ENCODE measurements at places on chromosomes 16 and 17. TPM values are rescaled to one million over a fixed set of nuclear protein-coding genes. Genes with fewer than 3 reads are reported as not detected.
A peak's percentile ranks its signal among the peaks of the same experiment; 100 is the strongest.

ABCC12 gene
- not detected for total RNA-seq

PDILT gene
- total RNA-seq, result not detected

DNA sequence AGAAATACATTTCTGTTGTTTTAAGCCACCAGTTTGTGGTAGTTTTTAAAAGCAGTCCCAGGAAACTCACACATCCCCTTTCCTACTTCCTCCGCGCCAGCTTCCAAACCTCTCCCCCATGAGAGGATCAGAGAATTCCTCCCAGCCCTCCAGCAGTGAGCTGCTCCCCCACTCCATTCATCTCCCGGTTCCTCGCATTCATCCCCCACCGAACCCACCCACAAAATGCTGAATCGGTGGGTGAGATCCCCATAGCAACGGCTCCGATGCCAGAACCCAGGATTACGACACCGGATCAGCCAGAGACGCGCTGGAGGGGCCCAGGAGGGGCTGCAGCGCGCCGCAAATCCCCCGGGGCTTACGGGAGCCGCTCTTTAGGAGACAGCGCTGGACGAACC, 251.4 kb upstream of the RPL38 start:
- DNase-seq, result no peak

DNA sequence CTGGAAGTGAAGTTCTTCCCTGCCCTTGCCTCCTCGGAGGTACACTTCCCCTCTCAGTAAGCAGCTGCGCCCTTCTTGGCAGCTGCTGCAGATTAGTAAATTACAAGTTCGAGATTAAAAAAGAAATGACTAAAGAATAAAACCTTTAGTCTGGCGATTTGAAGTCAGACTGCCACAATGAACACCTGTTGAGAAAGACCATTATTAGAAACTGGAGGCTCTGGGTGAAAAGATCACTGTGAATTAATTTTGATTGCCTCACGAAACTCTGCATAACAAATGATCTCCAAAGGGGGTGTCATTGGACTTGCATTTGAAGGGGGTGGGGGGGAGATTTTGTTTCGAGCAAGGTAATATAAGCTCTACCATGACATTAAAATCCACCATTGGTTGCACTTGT, 39.3 kb downstream of the SALL1 start:
- DNase-seq, result no peak

GRCh38 chr16:6892966-6893365, 439.7 kb upstream of the RBFOX1 start:
- DNase-seq, result no peak

- no peak for DNase-seq
Measured at GRCh38 chr16:86069736-86070298, 170.9 kb downstream of the IRF8 start.

DNA sequence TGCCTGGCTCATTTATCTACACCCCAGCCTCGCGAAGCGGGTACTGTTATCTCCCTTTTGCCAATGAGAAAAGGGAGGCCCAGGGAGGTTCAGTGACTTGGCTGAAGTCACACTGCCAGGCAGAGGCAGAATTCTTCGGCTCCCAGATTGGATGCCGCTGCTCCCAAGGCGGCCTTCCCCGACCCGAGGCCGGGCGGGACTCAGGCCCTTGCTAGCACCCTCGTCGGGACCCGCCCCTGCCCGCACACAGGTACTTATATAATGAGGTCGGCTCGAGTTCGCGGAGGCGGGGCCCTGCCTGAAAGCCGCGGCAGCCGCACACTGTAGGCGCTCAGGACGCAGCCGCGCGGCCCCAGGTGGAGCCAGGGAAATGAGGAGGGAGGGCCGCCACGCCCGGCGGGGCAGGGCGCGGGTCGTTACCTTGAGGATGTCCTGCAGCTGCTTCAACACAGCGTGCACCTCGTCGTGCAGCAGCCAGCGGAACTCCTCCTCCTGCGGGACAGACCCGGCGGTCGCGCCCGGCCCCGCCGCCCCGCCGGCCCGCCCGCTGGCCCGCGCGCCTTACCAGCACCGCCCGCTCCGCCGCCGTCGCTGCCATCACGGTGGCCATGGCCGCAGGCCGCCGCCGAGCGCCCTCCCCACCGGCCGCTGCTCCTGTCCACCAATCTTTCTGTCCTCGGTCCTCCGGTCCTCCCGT, at the start of gene ROGDI:
Gene ROGDI, minus strand, starts transcription at position 672 of the 697 bp plus-strand sequence. Its CDS starts 62 bp downstream, at position 610.
- peak; percentile 81 for DNase-seq

GRCh38 chr17:70405492-70406220, 236.3 kb downstream of the KCNJ2 start:
- DNase-seq, result no peak
